ENCODE measurements at places on chromosomes 7 and 10.

DNA sequence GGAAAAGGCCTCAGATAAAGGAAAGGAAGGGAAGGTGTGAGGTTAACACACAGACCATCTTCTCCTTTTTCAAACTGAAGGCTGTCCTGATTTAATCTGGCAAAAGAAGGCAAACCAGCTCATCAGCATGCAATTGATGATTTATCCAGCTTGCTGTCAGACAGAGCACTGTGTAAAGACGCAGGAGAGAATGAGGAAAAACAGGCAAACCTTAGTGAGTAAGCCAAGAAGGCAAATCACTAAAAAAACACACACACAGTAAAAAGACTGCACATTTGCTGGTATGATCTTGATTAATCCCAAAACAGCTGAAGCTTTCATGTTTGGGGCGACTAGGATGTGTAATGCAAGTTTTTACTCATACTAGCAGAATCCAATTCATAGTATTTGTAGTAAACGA is 65.8 kb upstream of the SKAP2 start:
- DNase-seq, result no peak

DNA sequence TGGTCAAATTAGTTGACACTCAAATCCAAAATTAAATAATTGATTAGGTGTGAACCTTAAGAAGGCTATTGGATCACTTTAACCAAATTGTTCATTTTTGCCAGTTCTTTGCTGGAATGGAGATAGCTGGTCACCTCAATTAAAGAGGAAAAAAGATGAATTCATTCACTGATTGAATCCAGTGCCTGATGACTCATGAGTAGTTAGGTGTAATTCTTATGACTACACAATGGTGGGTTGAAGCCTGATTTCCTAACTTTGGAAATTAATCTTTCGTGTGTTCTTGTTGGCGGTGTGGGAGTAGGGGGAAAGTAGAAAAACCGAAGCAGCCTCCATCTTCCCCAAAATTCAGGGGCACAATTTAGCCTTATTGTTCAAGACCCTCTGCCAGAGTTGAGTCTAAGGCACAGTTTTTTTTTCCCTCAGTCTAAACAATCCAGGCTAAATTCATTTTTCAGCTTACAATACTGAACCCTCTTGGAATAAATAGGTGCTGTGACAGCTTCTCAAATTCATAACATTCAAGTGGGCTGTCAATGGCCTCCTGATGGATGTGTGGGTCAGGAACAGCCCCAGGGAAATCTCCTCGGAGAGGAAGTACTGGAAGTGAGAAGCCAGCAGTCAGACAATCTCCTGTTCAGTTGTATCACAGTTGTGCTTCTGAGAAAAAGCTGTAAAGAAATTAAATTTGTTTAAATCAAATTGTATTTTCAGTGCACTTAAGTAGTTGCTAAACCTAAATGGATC is 356.6 kb downstream of the BBS9 start:
- no peak for DNase-seq

DNA sequence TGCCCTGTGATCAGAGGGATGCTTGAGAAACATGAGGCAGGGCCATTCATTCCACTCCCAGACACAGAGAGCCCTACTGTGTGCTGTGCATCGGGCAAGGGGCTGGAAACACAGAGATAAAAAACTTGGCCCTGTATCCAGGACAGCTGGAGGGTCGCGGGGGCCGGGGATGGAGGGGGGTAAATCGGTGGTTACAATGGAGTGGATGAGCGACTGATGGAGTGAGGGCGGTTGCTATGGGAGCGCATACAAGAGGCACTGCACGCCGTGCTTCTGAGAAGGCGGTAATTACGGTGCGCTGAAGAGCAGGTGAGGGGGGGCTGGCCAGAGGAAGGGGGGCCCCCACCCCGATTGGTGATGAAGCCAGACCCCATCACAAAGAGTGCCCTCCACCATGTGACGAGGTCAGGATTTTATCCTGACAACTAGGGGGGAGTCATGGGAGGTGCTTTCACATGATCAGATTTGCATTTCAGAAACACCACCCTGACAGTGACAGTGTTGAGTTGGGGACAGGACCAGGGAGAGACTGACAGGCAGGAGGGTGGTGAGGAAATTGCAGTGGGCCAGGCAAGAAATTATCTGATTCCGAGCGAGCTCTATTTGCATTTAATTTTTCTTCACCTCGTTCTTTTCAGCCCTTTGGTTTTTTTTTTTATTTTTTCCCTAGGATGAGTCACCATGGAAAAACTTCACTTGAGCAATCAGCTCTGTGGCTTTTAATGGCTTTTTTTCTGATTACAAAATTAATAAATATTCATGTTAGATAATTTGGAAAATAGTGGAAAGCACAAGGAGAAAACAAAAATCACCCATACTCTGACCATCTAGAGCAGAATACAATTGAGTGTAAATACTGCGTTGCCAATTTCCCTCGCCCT is 7.8 kb downstream of the CPA5 start:
- no peak for DNase-seq

- DNase-seq, result no peak
These were observed 105.1 kb downstream of the FAM107B start for GRCh38 chr10:14669576-14669975.

DNA sequence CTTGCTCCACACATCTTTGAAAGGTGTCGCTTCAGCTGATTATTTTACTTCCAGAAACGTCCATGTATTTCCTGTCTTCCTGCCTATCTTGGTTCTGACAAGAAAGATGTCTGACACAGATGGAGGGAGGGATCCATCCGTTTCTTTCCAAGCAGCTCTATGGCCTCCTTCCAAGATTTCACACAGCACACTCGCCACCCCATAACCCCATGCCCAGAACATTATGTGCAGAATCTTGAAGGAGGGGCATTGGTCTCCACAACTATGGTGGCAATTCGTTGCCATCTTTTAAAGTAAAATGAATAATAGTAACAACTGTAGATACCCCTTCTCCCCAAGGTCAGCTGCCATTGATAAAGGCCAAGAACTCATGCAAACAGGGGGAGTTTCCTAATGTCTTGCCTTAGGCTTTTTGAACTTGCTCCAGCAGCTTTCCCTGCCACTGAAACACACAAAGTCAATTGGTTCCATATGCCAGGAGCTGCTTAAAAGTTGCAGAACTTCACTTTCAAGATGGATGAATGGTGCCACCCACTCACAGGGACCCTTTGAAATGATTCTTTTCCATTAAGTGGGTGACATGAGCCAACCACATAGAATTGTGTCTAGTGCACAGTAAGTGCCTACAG is 60.0 kb downstream of the VSTM4 start:
- DNase-seq, result no peak

GRCh38 chr7:39616138-39616537 is 7.2 kb upstream of the RALA start:
- DNase-seq, result no peak

- DNase-seq, result no peak
These were observed 268.4 kb downstream of the GLRX3 start for GRCh38 chr10:130404476-130405055.

- no peak for DNase-seq
These were observed 195.5 kb upstream of the ZNF32 start for GRCh38 chr10:43844221-43844620.

DNA sequence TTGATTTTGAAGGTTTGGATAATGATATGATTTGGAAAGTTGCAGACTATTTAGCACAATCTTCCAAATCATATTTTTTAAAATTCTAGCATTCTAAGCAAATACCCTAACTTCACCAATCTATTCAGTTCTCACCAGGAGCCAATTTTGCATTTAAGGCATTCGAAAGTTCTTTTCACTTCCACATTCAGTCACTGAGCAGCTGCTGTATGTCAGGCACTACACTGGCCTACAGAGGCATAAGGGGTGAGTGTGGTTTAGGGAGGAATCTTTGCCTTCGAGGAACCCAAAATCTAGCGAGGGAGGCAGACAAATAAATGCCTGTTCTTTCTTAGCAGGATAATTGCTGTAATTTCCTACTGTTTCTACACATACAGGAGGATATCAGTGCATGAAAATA is 10.7 kb upstream of the UCN3 start:
- no peak for DNase-seq

- DNase-seq, result no peak
These were observed 5.2 kb upstream of the FRA10AC1 start for GRCh38 chr10:93707623-93708022.

GRCh38 chr7:85412912-85413311 is 226.1 kb upstream of the SEMA3D start:
- no peak for DNase-seq

GRCh38 chr7:98624846-98625420 is 7.8 kb downstream of the NPTX2 start:
- no peak for DNase-seq

GRCh38 chr7:40700653-40701421 is 566.0 kb downstream of the SUGCT start:
- no peak for DNase-seq

DNA sequence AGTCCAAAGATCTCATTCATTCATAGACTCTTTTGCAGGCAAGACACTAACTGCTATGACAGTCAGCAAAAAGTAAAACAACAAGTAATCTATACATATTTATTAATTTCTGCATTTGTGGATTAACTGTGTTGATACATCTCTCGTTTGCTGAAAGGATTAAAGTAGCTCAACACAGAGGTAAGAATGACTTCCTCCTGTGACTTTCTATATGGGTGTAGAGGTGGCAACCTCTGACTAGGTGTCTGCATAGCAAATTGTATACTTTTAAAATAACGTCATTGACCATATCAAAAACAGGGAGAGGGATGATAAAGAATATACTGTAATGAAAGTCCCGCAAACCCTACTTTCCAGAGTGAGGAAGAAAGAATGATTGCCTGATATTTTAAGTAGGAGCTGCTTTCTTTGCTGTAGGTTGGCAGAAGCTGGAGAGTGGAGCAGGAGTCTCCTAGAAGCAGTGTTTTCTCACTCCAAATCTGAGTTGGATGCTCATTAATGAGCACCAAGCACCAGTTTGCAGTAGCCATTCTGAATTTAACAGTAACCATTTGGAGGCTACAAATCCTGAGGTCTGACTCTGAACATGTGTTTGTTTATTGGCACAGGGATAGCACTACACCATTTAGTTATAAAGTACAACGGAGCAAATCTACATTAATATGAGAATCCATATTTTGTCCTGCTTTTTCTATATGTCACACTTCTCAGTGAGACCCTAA is 9.2 kb upstream of the LRRN3 start:
- DNase-seq, result no peak

- no peak for DNase-seq
These were observed 64.0 kb upstream of the PLA2G12B start for GRCh38 chr10:73018632-73019031.

- DNase-seq, result no peak
These were observed 6.1 kb downstream of the GIMAP1 start for GRCh38 chr7:150722431-150722931.

DNA sequence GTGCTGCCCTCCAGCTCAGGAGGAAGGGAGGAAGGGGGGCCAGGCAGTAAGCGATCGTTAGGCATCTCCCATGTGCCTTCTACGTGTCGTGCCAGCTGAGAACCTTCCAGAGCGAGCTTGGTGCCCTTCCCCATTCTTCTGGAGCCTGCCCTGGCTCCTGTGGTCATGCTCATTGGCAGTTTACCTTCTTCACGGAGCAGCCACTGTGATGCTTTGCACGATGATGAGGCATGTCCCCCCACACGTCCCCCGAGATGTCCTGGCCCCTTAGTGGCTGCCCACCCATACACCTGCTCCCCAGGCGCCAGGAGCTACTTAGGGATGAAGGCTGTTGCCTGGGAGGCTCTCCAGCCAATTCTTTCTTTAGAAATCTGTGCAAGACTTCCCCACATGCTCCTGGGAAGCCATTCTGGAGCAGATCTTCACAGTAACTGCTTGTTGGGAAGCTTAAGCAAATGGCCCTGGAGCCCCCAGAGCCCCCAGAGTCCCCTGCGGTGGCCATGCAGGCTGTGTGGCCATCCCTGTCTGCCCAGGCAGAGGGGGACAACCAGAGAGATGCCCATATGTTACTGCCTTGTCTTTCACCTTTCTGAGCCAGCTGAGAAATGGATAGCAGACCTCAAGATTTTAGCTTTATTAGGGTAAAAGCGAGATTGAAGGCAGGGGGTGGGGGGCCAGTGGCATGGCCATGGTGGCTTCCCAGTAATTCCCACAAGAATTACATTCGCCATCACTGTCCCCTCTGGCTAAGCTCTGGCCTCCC is 199.0 kb downstream of the EBF3 start:
- no peak for DNase-seq

DNA sequence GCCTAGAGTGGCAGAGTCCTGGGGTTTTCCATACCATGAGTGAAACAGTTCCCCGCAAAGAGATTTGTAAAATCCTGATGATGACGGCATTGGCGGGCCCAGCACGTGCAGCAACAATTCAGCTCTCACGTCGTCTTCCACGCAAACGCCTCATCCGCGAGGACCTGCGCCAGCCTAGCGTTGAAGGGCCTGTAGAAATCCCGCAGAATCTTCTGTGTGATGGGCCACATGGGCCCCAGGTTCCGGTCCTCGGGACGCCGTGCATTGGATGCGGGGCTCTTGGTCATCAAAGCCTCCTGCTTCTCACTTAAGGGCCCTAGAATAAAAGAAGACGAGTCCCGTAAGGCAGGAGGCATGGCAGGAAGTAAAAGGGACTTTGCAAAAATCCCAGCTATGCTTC is 83.4 kb downstream of the CHST15 start:
- no peak for DNase-seq

GRCh38 chr10:31604646-31605170 is 285.7 kb downstream of the ZEB1 start:
- DNase-seq, result no peak

GRCh38 chr7:139109983-139110411 is 477 bp upstream of the ZC3HAV1 start:
- no peak for DNase-seq

DNA sequence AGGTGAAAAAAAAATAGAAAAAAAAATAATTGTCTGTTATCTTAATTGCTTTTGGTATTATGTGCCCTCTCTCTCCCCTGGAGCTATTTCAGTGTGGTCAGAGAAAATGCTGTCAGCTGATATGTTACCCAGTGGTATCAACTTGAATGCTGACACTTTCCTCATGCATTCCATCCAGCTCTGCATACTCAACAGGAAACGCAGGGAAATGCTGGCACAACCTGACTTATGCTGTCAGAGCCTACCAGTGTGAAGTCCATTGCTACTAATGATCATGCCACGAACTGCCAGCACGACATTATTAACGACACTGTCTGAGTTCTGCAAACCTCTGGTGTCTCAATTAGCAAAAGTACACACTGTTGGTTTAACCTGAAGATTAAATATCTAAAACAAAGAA is 182.8 kb downstream of the ZWINT start:
- DNase-seq, result no peak
